ENCODE measurements at places on chromosomes 1 and 21.

GRCh38 chr1:162710345-162710744 lies 78.1 kb downstream of the DDR2 start:
- DNase-seq: peak; percentile 80

GRCh38 chr1:223810586-223810985 lies 35.2 kb downstream of the TP53BP2 start:
- no peak for DNase-seq

- peak; percentile 91 for DNase-seq
Observed at GRCh38 chr1:64043976-64044375, 159.4 kb upstream of the UBE2U start.

- no peak for DNase-seq
Observed at GRCh38 chr21:42565206-42565810, 51.7 kb downstream of the SLC37A1 start.
